ENCODE measurements at places on chromosomes 2 and 18. TPM values are rescaled to one million over a fixed set of nuclear protein-coding genes. Genes with fewer than 3 reads are reported as not detected.

- H3K27ac ChIP-seq: no peak overlapping the region
- H3K36me3 ChIP-seq: no peaks in the 10 kb centered on the region
- H3K27me3 ChIP-seq: no peaks in the 10 kb centered on the region
- no peak overlapping the region for H3K4me3 ChIP-seq
- peaks cover 9% of the 10 kb centered on the region for H3K4me1 ChIP-seq
- no peak for DNase-seq
Observed at GRCh38 chr18:58362829-58363271, 266.0 kb downstream of the ALPK2 start.

- no peaks in the 10 kb centered on the region for H3K4me1 ChIP-seq
- no peak overlapping the region for H3K27ac ChIP-seq
- no peak overlapping the region for H3K4me3 ChIP-seq
- DNase-seq: no peak
Observed at GRCh38 chr2:3468296-3468988, 50.9 kb downstream of the ADI1 start.

- no peaks in the 10 kb centered on the region for H3K4me1 ChIP-seq
- H3K27me3 ChIP-seq: no peaks in the 10 kb centered on the region
- DNase-seq: no peak
- H3K4me3 ChIP-seq: no peak overlapping the region
- H3K36me3 ChIP-seq: no peaks in the 10 kb centered on the region
Observed at GRCh38 chr18:34632321-34632720, 77.8 kb upstream of the DTNA start.

DNA sequence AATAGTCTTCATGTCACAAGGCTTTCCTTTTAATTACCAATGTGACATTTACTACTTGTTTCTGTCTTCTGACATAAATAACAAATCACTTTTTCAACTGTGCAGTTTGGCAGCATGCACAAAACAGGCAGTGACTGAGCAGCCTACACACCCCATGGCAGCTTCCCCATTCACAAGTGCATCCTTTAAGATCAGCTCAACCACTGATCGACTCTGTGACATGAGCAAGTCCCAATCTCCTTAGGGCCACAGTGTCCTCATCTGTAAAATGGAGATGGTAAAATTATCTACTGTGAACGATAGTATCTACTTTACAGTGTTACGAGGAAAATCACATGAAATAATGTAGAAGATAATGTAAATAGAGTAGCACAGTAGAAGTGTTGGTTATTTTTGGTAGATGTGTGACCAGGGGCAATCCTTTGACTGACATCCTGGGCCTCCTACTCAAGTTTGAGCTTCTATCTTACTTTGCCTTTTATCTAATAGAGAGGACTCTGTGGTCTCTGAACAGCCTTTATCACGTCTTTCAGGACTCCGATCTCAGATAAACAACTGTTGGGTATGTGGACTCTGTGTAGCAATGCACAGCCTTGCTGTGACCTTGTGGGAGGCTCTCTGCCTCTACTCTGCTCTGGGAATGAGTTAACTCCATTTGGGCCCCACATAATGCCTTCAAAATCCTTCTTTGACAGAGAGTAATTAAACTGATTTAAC, 120.6 kb downstream of the PIGN start:
- no peak overlapping the region for H3K27ac ChIP-seq
- H3K27me3 ChIP-seq: no peaks in the 10 kb centered on the region
- H3K4me3 ChIP-seq: no peak overlapping the region
- peaks cover 7% of the 10 kb centered on the region for H3K36me3 ChIP-seq
- DNase-seq: no peak
- no peaks in the 10 kb centered on the region for H3K4me1 ChIP-seq

DNA sequence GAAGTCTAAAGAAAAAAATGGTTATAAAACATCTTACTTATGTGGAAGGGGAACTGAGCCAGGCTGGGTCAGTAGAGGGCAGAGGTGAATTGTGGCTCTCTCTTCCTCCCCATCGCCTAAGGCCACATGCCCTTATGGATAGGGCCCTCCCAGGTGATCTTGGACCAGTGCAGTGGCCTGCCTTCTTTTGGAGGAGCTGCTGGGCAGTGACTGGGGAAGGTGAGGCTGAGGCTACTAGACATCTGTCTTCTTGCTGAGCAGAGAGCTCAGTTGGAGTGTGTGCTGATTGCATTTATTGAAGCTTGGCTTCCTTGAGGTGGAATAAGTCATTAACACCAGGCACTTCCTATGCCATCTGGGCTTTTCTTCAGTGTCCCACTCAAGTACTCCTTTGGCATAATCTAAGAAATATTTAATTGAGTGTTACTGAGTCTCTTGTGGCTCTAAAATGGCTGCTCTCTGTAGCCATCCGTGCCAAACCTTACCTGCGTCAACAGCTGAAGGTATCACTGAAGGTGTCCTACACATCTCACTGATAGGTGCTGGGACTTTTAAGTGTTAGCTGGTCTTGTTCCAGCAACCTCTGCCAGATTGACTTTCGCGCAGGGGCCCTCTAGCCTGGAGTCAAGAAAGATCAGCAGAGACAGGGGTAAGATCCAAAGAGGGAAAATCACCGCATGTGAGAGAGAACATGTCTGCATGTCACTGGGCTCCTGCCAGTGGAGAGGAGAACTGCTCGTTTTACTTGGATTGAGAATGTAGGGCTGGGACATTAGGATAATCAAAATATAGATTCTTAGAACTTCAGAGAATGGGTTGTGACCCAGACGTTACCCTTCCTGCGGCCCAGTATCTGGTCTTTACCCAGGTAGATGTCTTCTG, 256.1 kb downstream of the LTBP1 start:
- H3K4me3 ChIP-seq: no peak overlapping the region
- no peaks in the 10 kb centered on the region for H3K27me3 ChIP-seq
- H3K27ac ChIP-seq: no peak overlapping the region
- H3K4me1 ChIP-seq: no peaks in the 10 kb centered on the region
- H3K36me3 ChIP-seq: no peaks in the 10 kb centered on the region

CPLX4 gene
- 0.31 TPM for total RNA-seq

SPATA3 gene
- total RNA-seq: not detected

MAP3K19 gene
- not detected for total RNA-seq

DOCK10 gene
- total RNA-seq: 9.2 TPM
